NCI-H2081 (cell line): ENCODE measurements at places on chromosomes 5 and 9.

DNA sequence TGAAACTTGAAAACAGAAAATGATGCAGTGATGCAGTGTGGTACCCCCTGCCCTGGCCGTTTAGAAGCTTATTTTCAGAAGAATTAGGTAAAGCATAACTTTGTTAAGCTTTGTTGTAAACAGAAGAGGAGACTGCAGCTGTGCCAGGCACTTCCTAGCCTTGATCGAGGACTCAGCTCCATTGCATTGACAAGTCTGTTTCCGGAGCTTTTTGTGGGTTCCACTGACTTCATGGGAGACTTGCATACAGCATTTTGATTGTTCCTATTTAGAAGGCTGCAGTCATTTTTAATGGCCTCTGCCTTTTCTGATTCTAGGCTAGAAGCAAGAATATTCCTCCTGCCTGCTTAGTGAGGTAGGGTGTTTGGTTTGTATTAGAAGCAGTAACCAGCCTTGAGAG lies 12.3 kb downstream of the MVB12B start:
- no peak for DNase-seq

DNA sequence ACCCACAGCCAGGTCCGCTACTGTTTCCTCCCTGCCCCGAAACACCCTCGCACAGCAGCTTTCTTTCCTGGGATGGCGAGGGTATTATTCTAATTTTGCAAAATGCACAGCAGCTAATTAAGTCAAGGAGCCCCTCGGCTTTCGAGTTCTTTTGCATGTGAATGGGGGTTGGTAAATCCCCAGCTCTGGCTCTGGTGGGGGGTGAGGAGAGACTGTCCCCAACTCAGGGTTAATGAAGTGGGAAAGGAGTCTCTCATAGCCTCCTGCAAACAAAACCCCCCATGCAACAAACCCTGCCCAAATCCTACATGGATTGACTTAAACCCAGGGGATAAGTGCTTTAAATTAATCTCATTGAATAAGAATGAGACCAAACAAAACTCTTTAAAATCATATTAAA lies 8.8 kb downstream of the BARHL1 start:
- no peak for DNase-seq

DNA sequence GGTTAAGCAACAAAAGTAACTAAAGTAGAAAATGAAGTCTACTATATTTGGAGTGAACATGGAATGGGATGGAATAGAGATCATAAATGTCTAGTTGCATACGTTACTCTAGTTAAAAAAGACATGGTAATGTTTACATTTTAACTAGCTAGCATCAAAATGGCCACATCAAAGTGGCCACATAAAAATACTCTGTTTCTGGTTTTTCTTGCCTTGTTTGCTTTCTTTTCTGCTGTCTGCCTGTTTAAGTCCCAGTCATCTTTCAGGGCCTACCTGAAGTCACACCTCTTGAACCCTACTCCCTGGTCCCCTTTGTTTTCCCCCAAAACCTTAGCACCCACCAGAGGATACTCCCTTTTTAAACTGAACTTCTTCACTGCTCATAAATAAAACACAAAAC lies 6.4 kb upstream of the KIF2A start:
- no peak for DNase-seq

GRCh38 chr5:116664988-116665387 lies 90.4 kb upstream of the SEMA6A start:
- DNase-seq, result no peak

- no peak for DNase-seq
Measured at GRCh38 chr5:140224658-140225057, 49.7 kb downstream of the CYSTM1 start.

DNA sequence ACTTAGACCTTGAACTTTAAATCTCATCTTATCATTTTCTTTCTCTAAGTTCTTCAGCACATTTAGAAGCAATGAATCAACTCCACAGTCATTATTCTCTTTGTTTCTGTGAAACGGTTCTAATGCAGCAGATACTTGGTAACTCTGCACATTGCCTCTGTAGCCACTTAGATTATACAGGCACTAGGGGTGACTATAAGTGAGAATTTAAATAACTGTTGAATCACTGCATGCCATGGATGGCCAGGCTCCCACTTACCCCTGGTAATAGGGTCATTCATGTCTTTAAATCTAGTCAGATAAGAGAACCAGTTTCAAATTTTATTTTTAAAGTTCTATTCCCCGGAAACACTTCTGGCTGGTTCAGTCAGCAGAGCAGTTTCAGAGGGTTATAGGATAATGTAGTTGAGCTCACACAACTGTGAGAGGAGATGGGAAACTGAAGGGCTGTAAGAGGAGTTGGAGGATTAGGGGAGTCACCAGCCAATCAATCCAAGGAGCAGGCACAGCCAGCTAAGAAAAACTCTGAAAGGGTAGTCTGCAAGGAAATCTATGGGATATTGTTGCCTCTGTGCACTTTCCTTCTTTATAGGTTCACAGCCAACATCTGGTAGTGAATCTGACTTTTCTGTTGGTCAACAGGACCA lies 4.2 kb upstream of the MINAR2 start:
- no peak for DNase-seq

DNA sequence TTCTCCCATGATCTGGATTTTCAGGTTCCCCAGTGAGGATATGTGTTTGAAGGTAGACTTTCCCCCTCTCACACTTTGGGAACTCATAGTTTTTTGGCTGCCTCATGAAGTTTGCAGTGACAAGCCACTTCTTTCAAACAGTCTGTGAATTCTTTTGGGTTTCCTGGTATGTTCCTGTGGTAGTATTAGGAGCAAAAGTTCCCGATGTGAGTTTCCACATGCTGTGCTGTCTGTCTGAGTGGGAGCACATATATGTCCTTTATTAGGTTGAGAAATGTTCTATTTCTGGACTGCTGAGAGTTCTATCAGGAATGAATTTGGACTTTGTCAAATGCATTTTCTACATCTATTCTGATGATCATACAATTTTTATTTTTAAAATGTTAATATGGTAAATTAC lies 273.2 kb upstream of the TARS1 start:
- DNase-seq, result no peak

DNA sequence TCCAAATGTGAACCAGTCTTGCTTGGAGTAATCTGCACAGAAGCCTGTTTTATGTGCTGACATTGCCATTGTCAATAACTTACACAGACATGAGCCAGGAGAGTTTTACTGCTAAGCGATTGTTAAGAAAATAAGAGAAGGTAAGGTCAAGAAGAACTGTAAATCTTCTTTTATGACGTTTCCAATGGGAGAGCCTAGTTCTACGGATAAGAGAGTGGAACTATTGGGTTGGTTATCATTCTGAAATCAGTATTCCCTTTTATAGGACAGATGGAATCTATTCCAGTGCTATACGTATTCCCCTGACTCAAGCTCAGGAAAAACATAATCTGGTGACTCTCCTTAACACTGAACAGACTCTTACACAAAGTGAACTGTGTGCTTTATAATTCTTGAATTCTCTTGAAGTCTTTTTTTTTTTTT lies 137.9 kb upstream of the OTULINL start:
- no peak for DNase-seq

GRCh38 chr5:162334944-162335343 lies 267.4 kb downstream of the GABRG2 start:
- DNase-seq, result no peak

DNA sequence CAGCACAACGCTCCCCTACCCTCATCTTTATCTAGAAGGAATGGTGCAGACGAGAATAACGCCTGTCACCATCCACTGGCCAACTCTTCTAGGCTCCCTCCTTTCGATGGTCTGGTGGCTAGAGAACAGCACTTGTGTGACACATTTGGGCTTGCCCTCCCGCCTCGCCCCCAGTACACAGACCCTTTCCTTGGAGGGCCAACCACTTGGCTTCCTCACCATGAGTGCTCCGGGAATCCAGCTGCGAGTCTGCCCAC lies 1.4 kb downstream of the GNAQ start:
- DNase-seq, result peak; percentile 33

DNA sequence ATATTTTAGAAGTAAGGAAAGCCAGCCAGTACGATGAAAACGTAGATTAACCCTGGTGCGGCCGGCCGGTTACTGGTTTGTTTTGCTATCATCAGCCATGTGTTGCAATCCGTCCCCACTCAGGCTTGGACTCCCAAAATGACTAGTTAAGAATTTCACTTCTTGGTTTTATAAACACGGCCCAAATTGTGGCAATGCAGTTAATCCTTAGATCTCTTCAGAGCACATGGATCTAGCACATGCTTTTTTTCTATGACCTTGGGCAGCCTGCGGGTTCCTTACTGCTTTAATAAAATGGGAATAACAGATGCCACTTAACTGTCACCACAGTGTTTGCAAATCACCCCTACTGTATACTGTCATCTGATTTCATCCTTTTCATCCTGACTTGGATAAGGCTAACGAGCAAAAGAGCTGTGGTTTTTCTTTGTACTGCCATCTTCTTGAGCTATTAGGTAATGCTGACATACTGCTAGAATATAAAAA lies 1.5 kb downstream of the NDFIP1 start:
- DNase-seq, result peak; percentile 18

DNA sequence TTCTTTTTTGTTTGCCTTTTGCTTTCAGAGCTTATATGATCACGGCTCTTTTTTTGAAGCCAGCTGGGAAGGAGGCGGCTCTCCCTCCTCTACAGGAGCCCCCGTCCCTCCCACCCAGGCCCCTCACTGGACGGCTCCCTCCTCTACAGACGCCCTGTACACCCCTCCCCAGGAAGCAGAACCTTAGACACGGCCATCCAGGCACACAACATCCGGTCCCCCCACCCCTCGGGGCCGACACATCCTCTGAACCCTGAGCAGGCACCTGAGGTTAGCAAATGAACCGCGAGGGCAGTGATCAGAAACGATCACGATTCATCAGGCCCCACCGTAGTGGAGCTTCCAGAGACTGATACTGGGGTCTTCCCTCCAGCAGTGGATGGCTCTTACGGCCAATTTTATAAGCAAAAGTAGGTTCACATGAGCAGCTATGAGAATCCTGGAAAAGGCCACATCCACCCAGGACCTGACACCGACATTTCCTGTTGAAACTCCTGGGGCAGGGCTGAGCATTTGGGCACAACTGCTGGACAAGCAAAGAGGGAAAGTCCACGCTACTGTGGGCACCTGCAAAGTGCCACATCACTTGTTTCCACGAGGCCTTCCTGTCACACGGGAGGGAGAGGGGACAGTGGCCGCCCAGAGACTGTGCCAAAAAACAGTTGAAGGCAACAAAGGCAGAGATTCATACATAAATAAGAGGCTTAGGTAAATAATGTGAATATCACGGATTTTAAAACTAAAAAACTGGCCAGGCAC lies 78.9 kb downstream of the SEMA4D start:
- DNase-seq, result no peak

GRCh38 chr9:109182940-109183798 lies 16.1 kb upstream of the FRRS1L start:
- peak; percentile 26 for DNase-seq

DNA sequence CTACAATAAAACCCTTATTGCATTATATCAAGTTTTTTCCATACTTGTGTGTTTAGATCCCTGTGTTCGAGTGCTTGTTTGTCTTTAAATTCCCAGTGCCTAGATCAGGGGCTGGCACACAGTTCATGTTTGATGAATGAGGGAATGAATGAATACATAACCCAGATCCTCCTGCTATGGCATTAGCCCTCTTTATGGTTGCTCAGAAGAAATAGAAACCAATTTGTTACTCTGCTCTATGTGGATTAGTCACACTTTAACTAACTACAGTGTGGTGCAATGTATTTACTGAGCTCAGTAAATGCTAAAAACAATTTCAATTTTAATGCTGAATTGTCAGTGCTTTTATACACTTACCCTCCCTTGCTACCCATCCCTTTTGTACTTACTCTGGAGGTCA lies 16.4 kb upstream of the GALNT10 start:
- DNase-seq, result no peak

GRCh38 chr9:36922548-36922947 lies 111.5 kb downstream of the PAX5 start:
- DNase-seq, result no peak

DNA sequence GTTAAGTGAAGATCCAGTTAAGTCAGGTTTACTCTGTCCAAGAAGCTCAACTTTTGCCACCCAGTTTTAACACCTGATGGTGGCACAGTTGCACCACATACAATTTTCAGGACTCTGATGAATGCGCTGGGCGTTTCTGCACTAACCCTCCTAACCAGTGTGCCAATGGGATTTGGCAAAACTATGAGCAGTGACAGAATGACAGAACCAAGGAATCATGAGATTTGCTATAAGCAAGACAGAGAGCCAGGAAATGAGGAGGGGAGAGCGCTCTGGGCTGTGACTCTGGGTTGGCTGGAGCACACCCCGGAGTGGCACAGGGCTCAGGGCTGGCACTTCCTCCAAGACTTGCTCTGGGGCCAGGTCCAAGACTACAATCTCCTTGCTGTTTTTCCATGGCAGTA lies 84.1 kb downstream of the SH3PXD2B start:
- no peak for DNase-seq

DNA sequence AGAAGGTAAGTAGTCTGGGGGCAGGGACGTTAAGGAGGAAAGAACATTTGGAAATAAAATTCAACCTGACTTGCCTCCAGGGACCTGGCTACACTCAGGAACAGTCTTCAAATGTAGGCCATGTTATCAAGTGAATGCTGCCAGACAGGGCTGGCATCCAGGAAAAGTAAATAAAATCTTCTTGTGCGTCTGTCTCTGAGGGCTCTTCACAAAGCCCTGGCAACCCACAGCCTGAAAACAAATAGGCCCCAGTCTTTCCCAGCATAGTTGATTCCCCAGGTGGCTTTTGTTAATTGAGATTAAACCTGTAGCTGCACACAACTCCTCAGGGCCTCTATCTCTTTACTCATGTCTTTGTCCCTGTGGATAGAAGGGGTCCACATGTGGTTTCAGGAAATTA lies 55.4 kb downstream of the STK32A start:
- peak; percentile 36 for DNase-seq

DNA sequence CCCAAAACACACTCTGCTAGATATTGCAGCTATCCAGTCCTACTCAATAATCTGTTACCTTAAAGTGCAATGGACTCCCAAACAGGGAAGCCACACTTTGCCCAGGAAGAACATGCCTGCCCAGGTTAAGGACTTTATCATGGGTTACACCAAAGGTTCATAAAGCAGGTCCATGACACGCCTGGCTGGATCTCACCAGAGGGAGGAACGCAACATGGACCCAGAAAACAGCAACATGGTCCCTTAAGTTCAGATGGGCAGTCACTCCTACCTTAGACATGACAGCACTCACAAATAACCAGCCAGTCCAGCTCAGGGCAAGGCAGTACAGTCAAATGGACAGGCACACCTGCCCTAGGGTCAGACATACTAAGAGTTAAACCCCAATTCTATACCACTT lies 3.8 kb downstream of the P4HA2 start:
- no peak for DNase-seq

DNA sequence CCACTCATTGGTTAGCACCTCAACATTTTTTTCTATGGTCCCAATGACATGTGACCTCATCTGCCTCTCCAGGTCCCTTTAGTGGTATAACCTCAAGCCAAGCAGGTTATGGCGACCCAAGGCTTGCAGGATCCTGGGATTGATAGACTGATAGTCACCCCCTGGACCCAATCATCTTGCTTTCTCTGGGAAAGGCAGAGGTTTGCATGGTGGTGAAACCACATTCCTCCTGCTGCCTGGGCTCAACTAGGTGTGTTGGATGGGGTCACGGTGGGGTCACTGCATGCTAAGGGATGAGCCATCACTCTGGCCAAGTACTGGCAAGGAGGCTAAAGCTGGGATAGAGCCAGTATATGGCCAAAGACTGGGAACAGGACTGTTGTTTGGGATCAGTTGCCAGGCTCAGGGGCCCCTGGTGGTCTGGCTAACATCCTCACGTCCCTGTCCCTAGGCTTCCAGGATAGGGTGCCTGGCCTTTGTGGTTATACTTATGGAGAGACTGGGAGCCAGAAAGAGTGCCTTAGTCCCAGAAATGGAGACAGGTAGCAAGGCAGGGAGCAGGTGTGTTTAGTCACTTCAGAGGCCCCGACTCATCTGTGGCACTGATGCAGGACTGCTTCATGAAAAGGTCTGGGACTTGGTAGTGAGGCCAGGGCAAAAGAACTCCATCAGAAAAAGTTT lies 4.6 kb upstream of the SMIM32 start:
- DNase-seq, result no peak
